ENCODE measurements at places on chromosomes 7 and 10.

- no peak for DNase-seq
These were observed 5.4 kb upstream of the CYREN start for GRCh38 chr7:135175931-135176330.

DNA sequence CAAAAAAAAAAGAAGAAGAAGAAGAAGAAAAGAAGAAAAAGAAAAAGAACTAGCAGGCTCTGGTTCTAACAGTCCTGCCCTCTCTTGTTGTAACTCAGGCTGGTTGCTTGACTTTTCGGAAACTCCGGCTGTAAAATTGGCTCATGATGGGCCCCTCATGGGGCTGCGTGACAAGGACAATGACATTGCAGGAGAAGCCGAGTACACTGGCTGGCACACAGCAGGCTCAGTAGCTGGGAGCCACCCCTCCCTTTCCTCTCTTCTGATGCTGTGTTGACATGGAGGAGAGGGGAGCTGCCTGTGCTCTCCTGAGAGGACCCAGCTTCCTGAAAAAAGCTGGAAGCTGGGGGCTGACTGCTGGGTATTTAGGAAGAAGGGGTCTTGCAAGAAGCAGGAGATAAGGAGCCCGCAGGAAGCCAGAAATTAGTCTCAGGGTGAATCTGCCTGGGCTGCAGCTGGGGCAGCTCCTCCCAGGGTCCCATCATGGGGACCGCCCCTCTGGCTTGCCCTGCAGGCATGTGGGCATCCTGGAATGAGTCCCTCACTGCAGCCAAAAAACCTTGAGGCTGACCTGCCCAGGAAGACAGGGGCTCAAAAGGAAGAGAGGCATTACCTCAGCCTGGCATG is 14.6 kb upstream of the GPR26 start:
- DNase-seq = no peak

DNA sequence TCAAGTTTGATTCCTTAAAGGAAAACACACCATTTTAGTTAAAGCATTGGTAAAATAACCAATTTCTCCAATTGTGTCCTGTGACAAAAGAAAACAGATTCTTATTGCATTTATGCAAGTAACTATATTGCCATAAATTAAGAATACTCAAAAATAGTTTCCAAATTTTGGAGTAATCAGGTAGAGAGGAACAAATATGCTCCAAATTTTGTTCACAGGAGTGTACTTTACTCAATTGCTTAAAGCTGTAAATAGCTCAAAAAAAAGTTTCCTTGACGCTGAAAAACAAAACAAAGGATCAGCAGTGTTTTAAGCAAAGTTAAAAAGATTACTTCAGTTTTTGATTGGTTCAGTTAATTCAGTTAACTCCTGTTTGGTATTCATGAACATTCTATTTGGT is 52.2 kb upstream of the INHBA start:
- no peak for DNase-seq

- peak; percentile 85 for DNase-seq
These were observed 16.2 kb upstream of the ZFAND2A start for GRCh38 chr7:1175967-1176851.

DNA sequence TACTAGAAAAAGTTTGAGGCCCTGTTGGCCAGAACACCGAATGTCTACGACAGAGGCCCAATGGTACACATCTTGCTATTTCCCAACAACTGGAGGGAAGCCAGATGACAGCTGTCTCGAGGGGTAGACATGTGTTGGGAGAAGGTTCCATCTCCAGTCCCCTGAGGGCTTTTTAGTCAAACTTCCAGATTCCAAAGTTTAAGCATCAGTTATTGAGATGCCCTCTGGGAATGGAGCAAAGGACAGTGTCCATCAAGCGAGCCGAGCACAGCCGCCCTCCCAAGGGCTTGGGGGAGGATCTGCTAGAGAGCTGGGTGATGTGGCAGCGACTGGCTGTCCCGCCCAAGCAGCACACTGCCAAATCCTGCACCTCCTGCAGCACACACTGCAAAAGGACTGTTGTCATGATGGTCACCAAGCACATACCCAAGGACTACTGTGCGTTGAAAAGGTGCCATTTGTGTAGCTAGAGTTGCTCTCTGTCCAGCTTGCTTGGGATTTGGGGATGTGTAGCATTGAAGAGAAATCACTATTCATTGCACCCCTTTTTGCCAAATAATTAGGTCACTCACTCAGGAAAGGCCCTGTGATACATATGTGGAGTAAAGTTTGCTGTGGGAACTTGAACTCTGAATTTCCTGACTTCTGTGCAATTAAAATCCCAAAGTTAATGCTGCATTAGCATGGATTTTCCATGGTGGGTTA is 164.6 kb downstream of the TRIL start:
- DNase-seq = no peak

GRCh38 chr10:29353887-29354561 is 65.2 kb downstream of the LYZL1 start:
- DNase-seq = no peak

DNA sequence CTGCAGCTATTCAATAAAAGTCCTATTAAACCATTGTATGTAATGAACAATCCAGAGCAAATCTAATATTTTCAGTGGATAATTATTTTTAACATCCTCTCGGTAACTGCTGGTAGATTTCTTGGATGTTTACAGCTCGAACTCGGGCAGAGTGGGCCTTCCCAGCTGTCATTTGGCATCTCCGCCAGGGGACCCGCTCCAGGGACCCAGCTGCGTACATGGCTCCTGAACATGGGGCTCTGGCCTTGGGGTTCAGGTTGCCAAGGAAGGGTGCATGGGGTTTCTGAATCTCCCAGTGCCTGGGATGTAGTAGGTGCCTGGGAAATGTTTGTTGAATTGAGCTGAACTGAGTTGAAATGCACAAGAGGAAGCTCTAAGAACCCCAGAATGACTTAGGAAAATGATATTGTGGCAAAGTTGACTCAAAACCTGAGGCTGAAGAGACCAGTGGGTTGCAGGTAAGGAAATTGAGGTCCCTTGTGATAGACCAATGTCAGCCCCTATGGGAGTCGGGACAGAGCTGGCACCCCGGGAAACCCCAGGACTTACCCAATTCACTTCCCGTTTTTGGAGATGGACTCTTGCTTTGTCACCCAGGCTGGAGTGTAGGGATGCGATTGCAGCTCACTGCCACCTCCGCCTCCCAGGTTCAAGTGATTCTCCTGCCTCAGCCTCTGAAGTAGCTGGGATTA is 228.4 kb downstream of the CUX1 start:
- no peak for DNase-seq

DNA sequence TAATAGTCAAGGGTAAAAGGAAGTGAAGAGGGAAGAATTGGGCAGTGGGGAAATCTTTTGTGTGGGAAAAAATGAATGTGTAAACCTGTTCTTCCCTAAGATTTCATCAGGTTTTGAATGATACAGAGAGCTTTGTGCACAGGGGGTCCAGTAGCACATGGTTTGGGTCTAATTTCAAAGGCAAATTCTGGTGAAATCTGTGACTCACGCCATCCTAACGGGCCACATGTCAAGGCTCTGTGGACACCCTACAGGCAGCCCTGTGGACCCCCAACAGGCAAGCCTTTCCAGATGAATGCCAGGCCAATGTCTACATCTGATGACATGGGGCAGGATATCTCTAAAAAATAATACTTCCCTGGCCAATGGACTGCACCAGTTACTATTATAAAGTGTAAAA is 309.8 kb downstream of the PARD3 start:
- DNase-seq = no peak

DNA sequence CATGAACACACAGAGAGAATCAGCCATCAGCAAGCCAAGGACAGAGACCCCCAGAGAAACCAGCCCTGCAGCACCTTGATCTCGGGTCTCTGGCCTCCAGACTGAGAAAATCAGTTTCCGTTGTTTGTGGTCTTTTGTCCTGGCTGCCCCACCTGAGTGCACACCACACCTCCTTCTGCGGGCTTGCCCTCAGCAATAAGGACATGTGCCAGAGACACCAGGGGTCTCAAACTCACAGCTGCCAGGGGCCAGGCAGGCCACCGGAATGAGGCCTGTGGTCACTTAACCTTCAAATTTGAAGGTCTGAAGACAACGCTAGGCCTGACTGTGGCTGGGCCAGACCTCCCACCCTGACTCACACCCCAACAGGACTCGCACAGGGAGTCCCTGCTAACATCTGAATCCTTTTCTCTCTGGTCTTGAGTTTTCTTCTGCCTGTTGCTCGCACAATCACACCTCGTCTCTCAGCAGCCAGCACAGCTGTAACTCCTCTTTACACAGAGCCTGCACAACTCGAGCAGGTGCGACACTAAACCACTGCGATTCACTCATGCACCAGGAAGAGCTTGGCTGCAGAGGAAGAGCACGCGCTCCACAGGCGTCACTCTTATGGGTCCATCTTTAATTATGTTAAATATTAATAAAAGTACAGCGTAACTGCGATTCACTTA is 86.2 kb downstream of the CHST15 start:
- no peak for DNase-seq

DNA sequence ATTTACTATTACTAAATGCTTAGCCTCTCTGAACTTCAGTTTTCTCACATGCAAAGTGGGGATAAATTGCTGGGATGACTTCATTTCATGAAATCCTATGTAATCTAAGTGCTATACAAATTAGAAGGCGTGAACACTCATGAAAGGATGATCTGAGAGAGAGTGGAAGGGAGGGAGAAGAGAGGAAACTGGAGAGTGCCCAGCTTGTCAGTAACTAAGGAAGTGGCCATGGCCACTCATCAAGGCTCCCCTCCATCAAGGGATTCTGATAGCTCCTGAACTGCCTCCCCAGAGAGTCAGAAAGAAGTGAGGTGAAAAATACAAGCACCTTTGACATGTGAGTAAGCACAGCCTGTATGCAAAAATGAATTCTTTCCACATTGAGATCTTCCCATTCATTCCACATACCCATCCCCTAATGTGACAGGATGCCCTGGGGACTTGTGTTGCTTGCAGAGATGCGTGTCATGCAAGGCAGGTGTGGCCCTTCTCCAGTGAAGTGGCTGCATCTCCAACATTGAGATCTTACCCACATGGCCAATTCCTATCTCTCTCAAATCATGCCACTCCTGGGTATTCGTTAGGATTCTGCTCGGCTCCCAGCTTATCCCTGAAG is 76.5 kb upstream of the ITPRID1 start:
- DNase-seq = no peak

DNA sequence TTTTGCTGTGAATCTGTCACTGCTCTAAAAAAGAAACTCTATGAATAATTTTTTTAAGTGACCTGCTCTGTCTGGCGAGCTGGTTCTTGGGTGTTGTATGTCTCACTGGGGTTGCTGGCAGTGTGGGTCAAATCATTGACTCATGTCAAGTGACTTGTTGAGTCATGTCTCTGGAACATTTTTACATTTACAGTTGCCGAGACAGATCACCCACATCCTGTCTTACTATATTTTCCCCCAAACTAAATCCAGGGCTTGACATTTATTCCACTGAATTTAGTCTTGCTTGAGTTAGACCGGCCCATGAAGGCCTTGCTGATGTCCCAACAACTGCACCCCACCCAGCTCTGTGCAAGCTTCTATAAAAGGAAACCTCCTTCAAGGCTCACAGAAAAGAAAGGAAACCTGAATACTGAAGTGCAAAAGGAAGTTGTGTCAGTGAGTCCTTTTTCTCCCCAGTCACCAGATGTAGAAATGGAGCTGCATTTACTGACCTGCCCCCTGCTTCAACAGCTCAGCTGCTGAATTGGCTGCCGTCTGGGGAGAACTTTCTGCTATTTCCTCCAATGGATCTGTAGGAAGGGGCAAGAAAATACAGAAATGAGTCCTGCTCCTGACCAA is 290.3 kb downstream of the TNS3 start:
- DNase-seq = no peak

GRCh38 chr10:78849731-78850130 is 219.0 kb upstream of the ZMIZ1 start:
- no peak for DNase-seq

DNA sequence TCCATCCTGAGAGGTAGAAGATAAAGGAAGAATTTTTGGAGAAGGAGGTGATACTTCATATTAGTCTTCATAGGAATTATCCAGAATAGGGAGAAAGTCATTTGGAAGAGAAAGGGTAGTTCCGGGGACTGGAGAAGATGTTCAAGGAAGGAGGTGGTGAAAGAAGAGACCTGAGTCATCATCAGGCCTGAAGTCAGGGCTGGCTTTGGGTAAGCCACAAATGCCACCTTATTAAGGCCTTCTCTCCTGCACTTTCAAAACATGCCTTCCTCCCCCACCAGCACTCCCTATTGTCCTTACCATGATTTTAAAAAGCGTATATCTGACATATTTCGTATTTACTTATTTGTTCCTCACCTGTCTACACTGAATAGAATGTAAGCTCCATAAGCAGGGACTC is 112.2 kb upstream of the LRGUK start:
- no peak for DNase-seq

DNA sequence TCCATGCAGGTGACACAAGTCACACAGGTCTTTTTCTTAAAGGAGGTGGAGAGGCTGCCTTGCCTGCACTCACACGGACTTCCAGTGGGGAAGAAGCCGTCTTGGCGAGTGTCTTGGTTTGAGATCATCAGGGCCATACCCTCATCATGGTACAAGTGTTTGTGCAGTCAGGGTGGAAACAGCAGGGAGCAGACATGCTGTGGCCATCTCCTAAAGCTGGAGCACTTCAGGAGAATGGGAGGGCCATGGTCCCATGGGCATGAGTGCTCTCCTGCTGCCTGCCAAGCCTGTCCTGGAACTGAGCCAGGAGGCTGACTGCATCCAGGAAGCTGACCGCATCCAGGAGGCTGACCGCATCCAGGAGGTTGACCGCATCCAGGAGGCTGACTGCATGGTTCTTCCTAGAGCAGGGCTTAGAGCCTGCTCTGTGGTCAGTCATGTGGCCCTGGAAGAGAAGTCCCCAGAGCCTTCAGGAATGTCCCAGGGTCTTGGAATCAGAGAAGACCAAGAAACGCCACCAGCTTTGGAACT is 98.4 kb downstream of the ADARB2 start:
- DNase-seq = peak; percentile 51

- no peak for DNase-seq
These were observed 10.8 kb upstream of the HOXA2 start for GRCh38 chr7:27112955-27113949.

GRCh38 chr7:38360776-38361175 is 87.3 kb upstream of the TARP start:
- DNase-seq = no peak

DNA sequence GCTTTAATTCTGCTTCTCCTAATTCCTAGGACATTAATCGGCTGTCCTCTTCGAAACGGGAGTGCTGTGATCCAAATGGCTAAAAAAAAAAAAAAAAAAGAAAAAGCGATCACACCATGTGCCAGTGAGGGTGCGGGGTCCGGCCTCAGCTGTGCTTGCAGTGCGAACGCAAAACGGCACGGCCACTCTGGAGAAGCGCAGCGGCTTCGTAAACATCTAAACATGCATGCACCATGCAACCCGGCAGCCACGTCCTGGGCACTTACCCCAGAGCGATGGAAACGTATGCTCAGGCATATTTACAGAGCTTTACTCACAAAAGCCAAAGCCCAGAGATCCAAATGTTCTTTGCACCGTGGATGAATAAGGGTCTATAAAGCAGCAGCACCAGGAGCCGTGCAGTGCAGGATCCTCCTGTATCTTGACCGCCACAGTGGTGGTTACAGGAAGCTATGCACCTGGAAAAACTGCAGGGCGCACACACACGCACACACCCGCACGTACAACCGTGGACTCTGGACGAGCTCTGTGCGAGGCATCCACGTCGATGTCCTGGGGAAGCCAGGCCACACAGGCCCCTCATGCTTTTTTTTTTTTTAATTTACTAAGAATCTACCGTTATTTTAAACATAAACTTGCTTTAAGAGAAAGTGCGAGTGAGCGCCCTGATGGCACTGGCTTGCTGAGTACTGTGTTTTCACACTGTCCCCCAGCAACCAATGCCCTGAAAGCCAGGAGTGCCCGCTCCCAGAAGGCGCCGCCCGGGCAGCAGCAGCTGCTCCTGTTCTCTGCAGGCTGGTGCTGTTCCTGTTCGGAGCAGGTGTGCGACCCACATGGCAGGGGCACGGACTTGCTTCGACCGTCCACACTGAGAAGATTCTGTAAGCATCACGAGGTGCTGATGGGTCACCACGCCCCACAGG is 25.0 kb downstream of the GPER1 start:
- DNase-seq = no peak

All from thyroid gland (tissue), 4 donors.